GM12892 (cell line): ENCODE measurements at places on chromosomes 7 and 10.

DNA sequence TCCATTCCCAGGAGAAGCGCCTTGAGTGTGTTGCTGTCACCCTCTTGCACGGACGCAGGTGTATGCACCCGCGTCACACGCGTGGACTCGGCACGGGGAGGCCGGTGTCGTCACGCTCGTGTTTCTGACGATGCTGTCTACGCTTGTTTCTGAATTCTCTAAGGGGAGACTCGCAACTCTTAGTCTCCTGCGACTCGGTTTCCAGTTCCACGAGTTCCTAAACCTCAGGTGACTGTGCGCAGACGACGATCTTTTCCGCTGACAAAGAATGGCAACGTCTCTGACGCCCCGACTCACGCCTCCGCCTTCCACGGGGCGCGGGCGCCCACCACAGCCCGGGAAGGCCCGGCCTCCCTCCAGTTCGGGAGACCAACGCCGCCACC, 579 bp downstream of the IDI1 start:
- no peak for DNase-seq

GRCh38 chr7:138720286-138720685, 19.1 kb upstream of the SVOPL start:
- no peak for DNase-seq

DNA sequence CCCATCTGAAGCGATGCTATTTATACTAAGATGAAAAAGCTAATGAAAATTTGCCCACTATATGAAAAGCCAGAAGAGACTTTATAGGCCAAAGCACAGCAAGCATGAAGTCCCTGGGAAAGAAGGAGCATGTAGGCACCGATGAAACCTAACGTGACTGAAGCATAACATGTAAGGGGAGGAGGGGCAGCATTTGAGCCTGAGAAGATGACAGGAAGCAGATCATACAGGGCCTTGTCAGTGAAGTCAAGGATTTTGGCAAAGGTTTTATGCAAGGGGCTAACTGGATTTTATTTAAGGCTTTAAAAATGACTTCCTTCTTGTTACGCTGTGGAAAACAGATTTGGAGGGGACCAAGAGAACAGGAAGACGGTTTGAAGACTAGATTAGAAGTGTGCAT, 744.0 kb downstream of the PHTF2 start:
- no peak for DNase-seq

- DNase-seq, result no peak
These were observed 598.8 kb downstream of the SUGCT start for GRCh38 chr7:40733578-40733977.

GRCh38 chr7:142094861-142095260, 16.7 kb upstream of the MGAM2 start:
- no peak for DNase-seq

GRCh38 chr7:39948375-39948955, 1.6 kb upstream of the CDK13 start:
- no peak for DNase-seq

DNA sequence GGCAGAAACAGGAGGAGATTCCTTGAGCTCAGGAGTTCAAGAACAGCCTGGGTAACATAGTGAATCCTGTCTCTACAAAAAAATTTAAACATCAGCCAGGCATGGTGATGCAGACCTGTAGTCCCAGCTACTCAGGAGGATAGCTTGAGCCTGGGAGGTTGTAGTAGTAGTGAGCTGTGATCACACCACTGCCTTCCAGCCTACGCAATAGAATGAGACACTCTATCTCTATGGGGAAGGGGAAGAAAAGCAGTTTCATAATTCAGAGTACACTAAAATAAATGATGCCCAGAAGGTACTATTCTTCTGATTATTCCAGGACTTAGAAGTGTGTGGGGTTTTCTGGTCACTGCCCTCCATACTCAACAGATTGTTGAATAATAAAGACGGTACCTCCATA, 177.3 kb downstream of the KMT2E start:
- DNase-seq, result no peak

DNA sequence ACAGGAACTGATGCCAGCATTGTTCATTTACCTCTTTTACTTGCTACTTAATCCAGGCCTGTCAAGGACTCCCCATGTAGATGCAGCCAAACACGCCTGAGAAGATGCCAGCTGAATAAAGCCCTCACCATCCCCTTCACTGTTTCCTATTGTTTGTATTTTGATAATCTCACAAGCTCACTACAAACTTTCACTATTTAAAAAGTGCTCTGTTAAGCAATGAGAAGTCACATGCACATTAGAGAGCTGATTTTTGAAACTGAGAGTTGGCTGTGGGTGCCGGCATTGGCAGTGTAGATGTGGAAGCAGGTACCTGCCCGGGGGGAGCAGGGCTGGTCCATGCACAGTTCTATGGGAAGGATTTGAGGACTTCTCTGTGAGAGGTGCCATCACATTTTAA, 169.8 kb upstream of the GRB10 start:
- DNase-seq, result no peak

GRCh38 chr10:33087922-33088321, 129.9 kb upstream of the ITGB1 start:
- no peak for DNase-seq

- no peak for DNase-seq
These were observed 32.1 kb downstream of the UMAD1 start for GRCh38 chr7:7672545-7673239.

- DNase-seq, result no peak
These were observed 305.3 kb upstream of the NFE2L3 start for GRCh38 chr7:25846722-25847121.

GRCh38 chr7:8387551-8388256, 45.7 kb upstream of the NXPH1 start:
- no peak for DNase-seq

GRCh38 chr10:17923728-17924127, 28.0 kb upstream of the SLC39A12 start:
- no peak for DNase-seq

GRCh38 chr10:98469001-98469931, 22.5 kb upstream of the HPS1 start:
- DNase-seq, result no peak

DNA sequence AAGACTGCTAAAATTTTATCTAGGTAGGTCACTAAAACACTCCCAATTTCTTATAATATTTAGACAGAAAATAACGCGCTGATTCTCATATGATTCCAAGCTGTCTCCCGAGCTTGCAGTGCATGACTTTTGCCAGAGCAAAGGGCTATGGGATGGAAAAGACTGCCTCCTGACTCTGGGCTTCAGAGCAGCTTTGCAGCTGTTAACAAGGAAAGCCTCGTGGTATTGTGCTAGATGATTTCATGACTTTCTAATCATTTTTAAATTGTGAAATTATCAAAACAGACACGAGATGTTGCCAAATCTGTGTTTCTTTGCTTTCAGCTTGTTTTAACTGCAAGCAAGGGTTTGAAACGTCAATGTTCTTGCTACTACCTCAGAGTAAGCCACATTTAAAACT, 238.3 kb downstream of the AGMO start:
- DNase-seq, result no peak

GRCh38 chr7:133481676-133482075, 228.8 kb downstream of the EXOC4 start:
- no peak for DNase-seq

- no peak for DNase-seq
These were observed 82.8 kb upstream of the GNA12 start for GRCh38 chr7:2926896-2927405.

DNA sequence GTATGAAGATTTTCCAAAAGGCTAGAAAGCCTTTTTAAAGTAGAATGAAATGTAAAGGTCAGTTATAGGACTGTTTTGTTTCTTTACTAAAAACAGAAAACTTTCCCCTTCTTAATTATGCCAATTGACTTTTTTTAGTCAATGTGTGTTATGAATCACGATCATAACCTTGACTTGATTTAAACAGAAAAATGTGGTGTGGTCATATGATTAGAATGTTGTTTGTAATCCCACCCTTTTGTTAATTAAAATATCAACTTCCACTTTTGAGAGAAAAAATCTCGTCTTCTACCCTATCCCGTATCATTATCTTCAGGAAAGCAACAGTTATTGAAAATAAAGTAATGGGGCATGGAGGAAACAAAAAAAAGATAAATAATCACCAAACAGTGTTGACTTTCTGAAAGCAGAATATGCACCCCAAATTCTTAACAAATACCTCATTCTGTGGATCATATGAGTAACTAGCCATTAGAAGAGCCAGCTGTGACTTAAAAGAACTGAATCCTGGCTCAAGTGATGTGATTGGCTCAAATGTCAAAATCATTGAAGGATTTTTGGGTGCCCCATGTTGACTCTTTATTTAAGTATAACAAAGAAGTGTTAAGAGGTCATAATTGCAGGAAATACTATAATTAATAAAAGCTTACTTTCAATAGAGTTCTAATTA, 32.3 kb upstream of the SLC16A12 start:
- DNase-seq, result no peak

- no peak for DNase-seq
These were observed 20.4 kb downstream of the PPP2R2D start for GRCh38 chr10:131921184-131921583.

DNA sequence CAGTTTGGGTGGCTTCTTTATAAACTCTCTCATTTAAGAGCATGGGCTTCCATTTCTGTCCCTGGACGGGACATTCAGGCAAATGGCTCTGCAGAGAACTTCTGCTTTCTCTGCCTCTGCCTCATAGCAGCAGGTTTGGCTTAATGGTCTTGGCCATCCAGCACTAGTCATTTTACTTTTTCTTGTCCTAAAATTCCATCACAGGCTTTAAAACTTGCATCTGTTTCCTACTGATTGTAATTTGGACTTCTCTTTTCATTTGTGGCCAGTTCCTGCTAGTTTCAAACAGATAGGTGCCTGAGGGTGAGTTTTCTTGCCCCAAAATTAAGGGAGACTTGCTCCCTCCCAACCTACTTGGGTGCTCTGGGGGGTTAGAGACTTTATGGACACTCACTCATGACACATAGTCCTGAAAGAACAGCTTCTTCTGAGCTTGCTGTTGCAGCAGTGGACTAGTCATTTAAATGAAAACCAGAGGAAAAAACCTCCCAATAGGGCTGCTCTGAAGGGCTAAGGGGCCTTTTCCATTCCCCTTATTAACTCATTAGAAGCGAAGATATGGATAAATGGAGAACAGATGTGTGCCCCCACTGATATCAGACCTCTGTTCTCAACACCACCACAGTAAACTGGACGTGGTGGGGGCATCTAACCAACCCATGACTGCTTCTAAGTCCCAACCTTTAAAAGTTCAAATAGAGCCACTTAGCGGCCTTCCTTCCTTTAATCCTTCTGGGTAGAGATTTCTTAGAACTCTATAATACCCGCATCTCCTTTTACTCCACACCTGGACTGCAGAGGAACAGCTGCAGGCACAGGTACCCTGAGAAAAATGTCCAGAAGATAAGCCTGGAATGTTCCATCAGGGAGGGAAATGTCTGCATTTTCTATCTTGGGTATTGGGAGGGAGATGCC, 38.8 kb downstream of the SVOPL start:
- DNase-seq, result no peak

DNA sequence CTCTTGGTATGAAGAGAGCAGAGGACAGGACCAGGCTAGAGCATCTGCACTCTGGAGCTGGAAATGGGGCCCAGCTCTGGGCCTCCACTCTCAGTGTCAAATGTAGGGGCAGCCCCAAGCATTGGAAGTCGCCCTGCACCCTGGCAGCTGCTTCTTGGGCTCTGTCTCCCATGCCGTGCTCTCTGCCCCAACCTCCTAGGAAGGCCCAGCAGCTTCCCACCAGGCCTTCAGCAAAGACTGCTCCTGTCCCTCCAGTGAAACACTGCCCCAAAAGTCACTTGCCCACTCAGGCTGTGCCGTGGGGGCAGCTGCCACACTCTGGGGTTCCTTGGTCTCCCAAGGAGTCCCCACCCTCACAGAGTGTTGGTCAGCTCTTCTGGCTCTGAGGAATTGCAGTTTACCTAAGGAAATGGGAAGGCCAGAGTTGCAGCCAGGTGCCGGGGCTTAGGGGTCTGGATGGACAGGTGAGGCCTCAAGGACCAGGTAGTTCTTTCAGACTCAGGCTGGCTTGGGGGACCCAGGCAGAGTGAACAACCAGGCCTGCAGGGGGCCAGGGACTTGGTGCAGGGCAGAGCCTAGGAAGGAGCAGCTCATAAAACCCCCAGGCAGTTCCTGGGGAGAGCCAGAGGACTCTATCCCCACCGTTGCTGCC, 9.4 kb upstream of the OPN4 start:
- no peak for DNase-seq

GRCh38 chr7:139940866-139941265, 111.8 kb downstream of the TBXAS1 start:
- no peak for DNase-seq

DNA sequence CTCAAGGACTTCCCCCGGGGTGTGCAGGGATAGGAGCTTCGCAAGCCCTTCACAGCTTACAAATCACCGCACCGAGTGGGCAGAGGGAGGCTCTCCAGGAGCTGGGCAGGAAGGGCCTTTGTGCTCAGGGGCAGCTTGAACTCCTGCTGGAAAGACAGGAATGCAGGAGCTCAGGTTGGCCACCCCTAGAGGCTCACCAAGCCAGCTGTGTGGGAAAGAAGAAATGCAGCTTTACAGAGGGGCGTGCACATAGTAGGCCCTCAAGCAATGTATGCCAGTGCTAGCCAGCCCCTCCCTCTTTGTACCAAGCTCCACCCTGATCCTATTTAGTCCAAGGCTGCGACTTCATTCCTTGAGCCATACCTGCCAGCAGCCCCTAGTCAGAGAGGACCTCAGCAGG, 26.1 kb downstream of the STRA8 start:
- DNase-seq, result no peak

DNA sequence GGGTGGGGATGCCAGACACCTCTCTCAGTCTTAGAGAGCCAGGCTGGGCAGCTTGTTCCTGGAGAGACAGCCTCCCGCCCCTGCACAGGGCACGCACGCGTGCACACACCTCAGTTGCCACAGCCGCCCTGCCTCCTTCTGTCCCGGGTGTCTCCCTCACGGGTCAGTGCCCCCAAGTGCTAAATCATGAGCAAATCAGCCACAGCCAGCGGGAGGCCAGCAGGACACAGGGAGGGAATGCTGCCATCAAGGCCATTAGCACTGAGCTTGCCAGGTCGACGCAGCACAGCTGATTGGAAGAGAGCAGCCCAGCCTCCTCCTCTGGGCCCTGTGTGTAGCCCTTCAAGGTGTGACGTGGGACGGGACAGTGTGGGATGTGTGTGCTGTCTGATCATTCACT, 130.4 kb downstream of the CDH23 start:
- DNase-seq, result no peak

GRCh38 chr7:137882806-137883205, 36.0 kb upstream of the DGKI start:
- no peak for DNase-seq
